ENCODE measurements at places on chromosomes 5 and 9.

- DNase-seq: no peak
These were observed 272.7 kb downstream of the TRIM32 start for GRCh38 chr9:116959809-116960208.

DNA sequence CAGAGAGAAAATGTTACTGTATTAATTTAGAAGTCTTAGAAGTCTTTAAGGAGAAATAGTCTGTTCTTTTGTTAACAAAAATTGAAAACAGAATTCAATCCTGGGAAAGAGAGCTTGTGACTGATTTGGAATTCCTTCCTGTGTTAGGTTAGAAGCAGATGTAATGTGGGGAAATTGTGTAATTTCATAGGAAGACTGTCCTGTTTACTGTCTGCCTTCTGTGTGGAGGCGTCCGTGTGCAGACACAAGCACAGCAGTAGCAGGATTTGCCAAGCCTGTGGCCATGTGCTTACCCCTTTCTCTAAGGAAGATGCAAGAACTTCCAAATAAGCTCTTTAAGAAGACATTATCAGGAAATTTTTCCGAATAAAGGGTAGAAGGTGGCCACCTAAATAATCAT, 36.7 kb upstream of the F2R start:
- no peak for DNase-seq

DNA sequence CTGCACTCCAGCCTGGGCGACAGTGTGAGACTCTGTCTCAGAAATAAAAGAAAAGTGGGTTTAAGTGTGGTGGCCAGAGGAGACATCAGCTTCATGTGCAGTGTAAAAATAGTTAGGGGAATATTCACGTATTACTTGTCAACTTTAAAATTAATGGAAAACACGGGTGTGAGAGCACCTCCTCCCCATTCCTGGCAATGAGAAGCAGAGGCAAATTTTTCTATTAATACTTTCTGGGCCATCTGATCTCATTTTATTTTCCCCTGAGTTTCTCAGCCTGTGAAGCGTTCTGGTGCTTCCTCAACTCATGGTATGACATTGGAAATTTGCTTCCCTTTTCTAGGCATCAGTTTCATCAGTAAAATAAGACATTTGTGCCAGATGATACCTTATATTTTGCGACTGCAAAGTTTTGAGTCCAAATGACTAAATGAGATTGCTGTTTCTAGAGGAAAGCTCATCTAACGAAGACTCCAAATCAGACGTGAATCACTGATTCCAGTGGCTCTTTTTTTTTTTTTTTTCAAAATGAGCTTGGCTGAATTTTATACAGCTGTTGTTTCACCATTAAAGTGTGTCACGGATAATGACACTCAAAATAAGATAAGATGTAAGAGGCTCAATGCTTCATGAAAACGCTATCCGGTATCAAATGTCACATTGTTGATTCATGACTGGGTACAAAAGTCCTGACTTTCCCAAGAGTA, 104.6 kb downstream of the MSX2 start:
- DNase-seq: no peak

- DNase-seq: peak; percentile 80
These were observed 90.6 kb downstream of the RALGPS1 start for GRCh38 chr9:127004946-127005769.

DNA sequence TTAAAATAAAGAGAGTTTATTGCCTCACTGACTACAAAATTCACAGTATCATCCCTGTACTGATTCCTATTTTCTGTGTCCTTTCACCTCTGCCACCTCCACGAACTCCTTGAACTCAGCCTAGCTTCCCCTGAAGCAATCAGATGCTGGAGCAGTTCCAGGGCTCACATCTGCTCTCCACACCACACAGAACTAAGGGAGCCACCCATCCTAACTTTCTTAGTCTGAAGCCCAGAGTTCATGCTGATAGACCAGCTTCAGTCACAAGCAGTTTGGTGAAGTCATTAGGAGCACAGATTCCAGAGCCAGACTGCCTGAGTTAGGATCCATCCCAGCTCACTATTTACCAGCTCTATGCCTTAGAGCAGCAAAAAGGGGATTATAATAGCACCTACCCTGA, 15.6 kb upstream of the EPB41L4A start:
- no peak for DNase-seq

- DNase-seq: no peak
These were observed 1.1 kb downstream of the CNOT6 start for GRCh38 chr5:180495292-180495691.

- DNase-seq: no peak
These were observed 27.1 kb upstream of the MTMR12 start for GRCh38 chr5:32339878-32340277.

DNA sequence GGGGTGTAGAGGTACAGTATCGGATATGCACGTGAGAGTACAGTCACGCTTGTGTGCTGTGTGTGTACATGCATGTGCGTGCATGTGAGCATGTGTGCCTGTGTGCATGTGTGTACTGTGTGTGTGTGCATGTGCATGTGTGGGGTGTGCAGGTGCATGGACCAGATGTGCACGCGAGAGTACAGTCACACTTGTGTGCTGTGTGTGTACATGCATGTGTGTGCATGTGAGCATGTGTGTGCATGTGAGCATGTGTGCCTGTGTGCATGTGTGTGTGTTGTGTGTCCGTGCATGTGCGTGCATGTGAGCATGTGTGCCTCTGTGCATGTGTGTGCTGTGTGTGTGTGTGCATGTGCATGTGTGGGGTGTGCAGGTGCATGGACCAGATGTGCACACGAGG, 10.3 kb downstream of the SLC6A19 start:
- no peak for DNase-seq

- no peak for DNase-seq
These were observed 2.4 kb upstream of the STC2 start for GRCh38 chr5:173330338-173331206.

DNA sequence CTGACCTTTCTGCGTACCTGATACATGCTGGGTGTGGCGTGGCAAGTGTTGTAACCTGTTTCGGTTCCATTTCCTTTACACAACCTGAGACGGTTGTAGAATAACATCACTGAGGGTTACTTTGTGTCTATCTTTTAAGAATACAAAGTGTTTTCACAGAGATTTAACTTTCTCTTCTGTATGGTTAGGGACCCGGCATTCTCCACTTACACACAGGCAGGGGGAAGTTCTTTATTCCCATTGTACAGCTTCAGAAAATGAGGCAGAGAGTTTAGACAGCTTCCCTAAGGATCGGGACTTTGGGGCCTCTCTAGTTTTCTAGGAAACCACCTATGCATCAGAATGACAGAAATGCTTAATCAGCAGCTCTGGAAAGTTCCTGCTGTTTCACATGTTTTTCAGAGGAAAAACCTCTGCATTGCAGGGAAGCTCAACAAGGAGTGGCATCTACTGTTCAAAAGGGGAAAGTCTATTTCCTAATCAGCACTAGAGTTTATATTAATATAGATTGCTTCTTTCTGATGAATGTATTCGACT, 41.3 kb downstream of the CAST start:
- peak; percentile 69 for DNase-seq

DNA sequence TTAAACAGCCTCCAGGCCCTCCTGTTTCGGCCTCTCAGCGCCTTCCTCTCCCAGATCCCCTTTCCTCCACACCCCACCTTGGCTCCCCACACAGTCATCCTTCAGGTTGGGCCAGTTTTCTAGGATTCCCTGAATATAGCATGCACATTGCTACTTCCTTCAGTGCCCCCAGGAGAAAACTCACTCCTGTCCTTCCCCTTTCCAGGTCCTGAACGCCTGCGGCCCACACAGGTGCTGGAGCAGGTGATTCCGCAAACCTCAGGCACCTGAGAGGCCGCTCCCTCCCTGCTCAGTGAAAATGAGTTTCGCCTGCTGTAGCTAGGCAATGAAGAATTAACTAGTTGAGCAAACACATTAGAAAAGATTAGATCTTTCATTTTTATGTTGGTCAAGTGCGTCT, 185.0 kb downstream of the MED10 start:
- DNase-seq: no peak

GRCh38 chr9:92406477-92406876, 2.1 kb upstream of the OGN start:
- DNase-seq: peak; percentile 18

DNA sequence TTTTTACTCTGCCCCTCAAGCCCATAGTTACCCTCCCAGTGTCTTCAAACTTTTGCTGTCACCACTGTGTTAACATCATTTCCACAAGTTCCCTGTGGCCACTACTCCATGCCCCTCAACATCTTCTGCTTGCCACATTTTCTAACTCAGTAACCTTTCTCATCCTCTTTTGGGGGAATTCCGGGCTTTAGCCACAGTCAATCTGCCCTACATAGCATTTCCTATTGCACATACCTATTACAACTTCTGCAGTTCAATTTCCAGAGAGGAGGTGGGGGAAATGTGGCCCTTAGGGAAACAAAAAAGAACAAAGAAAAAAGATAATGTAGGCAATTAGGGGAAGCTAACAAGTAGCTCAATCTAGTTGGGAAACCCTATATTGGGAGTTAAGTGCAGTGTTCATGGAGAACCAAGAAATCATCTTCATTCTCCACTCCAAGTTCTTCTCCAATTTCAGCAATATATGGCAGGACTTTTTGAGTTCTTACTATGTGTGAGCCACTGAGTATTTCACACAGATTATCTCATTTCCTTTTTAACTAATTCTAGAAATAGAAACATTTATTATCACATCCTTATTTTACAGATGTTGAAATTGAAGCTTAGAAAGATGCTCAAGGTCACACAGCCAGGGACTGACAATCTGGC, 40.2 kb upstream of the LPAR1 start:
- DNase-seq: no peak

DNA sequence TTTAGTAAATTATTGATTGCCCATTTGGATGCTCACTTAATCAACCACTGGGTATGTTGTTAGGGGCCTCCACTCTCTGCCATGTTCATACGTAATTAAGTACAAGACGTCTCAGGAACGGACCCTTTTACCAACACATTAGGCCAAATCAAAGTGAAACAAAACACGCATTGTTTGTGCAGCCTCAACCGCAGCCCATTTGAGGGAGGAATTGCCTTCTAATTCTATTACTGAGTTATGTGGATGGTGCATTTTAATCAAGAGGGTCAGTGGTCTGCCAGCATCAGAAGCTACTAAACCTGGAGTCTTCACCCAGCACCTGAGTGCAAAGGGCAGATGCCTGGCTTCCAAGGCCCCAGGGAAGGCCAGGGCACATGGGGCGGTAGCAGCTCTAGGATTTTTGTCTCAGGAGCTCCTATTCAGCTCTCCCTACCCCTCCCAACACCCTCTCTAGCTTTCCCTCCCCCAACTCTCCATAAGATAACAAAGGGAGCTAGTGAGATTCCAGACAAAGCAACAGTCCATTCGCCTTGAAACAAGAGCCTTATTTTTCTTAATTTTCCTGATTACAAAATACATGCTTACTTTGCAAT, 7.9 kb upstream of the MED27 start:
- DNase-seq: no peak

DNA sequence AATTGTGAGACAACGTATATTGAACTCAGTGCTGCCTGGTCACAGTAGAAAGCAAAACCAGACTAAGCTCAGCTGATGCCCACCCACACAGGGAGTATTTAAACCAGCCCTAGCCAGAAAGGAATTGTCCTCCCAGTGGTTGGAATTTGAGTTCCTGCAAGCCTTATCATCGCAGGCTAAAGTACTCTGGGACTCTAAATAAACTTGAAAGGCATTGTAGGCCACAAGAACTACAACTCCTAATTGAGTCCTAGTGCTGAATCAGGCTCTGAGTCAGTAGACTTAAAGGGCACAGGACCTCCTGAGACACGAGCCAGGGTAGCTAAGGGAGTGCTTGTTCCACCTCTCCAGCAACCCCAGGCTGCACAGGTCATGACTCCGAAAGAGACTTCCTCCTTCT, 171.4 kb downstream of the MCTP1 start:
- no peak for DNase-seq

DNA sequence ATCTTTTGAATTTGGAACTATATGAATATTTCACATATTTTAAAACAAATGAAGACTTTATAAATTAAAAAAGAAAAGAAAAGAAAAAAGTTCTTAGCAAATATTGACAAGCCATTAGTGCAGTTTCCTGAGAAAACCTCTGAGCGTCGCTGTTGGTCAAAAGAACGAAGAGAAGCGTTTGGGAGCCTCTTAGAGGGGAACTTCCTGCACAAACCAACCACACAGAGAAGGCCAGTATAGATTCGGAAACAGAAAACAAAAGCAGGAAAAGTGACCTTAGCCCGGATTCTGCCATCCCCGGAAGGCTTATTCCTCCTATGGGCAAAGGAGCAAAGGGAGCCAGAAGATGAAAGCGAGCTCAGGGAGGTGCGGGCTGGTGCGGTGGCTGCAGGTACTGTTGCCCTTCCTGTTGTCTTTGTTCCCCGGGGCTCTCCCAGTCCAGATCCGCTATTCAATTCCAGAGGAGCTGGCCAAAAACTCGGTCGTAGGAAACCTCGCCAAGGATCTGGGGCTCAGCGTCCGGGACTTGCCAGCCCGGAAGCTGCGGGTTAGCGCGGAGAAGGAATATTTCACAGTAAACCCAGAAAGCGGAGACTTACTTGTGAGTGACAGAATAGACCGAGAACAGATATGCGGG, at the start of gene PCDHGB2:
PCDHGB2 (plus strand) TSS at position 205 of the 637 bp plus-strand sequence; CDS start at position 347, 142 bp downstream.
- no peak for DNase-seq

GRCh38 chr9:111663301-111663823, 2.0 kb downstream of the GNG10 start:
- no peak for DNase-seq

GRCh38 chr5:146813346-146814157, 65.0 kb downstream of the PPP2R2B start:
- DNase-seq: no peak

DNA sequence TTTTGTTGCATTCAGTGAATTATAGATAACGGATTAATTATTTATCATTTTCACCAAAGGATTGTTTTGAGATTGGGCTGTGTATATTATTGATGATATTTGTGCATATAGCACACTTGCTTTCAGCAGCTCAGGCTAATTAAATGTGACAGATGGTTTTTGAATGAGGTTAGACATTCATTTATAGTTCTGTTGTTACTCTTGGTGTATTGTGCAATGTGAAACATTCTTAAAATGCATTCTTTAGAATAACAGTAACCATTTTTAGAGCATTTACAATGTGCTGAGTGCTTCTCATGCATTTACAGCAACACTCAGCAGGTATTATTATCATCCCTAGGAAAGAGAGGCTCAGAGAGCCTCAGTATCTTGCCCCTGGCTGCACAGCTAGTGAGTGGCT, 23.8 kb downstream of the NANS start:
- no peak for DNase-seq

DNA sequence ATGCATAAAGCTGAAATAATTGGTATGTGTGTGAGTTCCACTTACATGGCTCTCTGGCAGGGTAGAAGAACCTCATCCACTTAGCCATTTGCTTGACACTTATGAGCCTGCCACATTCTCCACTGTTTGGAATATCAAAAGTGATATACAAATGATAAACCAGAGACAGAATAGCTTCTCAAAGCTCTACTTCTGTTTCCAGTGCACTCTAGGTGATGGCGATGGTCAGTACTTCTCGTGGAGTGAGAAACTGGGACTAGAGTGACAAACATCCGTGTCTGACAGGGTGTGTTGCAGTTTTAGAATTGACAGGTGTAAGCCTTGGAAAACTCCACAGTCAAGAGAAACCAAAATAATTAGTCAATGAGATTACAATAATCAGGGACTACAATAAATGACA, 935.8 kb upstream of the TYRP1 start:
- DNase-seq: no peak

DNA sequence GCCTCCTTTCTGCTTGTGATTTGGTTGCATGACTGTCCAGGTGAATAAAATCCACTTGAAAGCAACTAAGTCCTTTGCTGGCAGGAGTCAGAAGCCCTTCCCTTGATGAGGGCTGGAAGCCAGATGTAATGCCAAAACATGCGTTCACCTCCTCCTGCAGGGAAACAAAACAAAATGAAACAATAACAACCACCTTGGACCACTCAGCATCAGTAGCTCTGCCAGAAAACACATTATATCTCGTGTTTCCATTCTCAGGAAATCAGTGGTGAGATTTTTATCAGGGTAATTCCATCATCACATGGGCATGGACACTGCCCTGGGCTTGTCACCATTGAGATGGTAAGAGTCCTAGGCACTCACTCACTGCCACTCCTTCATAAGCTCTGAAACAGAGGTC, 350.3 kb upstream of the ACTBL2 start:
- DNase-seq: no peak
